ENCODE measurements at places on chromosomes 4 and X.

DNA sequence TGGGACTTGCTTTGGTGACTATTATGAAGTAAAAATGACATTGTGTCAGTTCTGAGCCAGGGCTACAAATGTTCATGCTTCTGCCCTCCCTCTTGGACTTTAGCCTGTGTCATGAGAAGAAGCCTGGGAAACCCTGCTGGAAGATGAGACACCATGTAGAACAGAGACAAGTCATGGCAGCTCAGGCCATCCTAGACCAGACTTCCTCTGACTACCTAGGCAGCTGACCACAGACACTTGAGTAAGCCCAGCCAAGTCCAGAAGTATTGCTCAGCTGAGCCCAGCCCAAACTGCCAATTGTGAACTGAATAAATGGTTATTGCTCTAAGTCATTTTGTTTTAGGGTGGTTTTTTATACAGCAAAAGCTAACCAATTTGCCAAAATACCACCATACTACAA, 467.6 kb upstream of the CNKSR2 start:
- no peak for DNase-seq

- DNase-seq, result no peak
These were observed 94.4 kb upstream of the SCML1 start for GRCh38 chrX:17642891-17643290.

- no peak for DNase-seq
These were observed 172.4 kb upstream of the MXRA5 start for GRCh38 chrX:3518870-3519269.

- no peak for DNase-seq
These were observed 64.5 kb upstream of the CLDN34 start for GRCh38 chrX:9902656-9903055.

GRCh38 chrX:24928114-24928513, 87.7 kb downstream of the ARX start:
- no peak for DNase-seq

DNA sequence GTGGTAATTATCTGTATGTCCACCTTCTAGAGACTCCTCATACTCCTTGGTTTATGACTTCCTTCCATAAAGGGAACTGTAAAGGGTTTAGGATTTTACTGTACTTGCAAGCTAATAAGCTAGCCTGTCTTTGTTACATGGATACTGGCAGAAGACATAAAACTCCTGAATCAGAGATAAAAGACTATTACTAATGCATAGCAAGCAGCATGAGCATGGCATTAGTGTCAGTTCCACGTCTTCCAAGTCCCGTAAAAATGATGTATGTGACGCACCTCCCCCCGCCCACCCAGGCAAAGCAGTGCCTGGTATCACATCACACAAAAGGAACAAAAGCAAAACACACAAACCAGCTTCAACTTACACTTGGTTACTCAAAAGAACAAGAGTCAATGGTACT, 71.0 kb downstream of the SLC10A6 start:
- no peak for DNase-seq

DNA sequence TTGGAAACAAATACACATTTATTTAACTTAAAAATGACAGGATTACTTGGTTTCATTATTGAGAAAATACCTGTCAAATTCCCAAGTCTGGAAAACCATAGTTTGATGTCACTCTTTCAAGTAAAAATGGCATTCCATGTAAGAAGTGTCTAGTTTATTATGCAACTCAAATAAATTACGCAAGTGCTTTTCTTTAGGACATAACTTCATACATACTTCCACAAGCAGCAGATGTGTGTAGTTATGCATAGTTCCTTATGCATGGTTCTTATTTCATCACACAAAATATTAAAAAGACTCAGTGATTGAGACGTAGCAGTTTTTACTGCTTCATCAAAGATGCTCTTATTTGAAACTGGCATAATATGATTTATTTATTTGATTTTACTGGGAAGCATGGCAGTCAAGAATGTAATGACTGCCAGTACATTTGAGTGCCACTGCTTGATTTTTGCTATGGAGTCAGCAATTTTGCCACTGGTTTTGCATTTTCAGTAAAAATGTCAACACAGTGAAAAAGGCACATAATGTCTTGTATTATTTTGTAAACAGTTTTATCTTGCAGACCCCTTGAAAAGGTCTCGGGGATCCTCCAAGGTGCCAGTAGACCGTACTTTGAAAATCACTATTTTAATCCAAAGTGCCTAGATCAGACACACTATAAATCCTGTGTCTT, 62.1 kb downstream of the CLCN3 start:
- DNase-seq, result no peak

Measured in hematopoietic multipotent progenitor cell treated with erythropoietin and hydrocortisone succinate and interleukin-3 and kit ligand, for 6 days (in vitro differentiated cells).